ENCODE measurements at places on chromosomes 1 and 21. TPM values are rescaled to one million over a fixed set of nuclear protein-coding genes. Genes with fewer than 3 reads are reported as not detected.

- peaks cover 12% of the 10 kb centered on the region for H3K4me1 ChIP-seq
- H3K27me3 ChIP-seq: no peaks in the 10 kb centered on the region
- H3K36me3 ChIP-seq: no peaks in the 10 kb centered on the region
- H3K4me3 ChIP-seq: peak within 1 kb of the TSS; percentile 92
- DNase-seq: peak; percentile 96
- peak within 1 kb of the TSS; percentile 49 for H3K27ac ChIP-seq
Measured at GRCh38 chr1:109509176-109510134, at the start of gene AMIGO1. Gene AMIGO1 (minus strand): TSS chr1:109509727. CDS start chr1:109508912, 815 bp downstream.

DNA sequence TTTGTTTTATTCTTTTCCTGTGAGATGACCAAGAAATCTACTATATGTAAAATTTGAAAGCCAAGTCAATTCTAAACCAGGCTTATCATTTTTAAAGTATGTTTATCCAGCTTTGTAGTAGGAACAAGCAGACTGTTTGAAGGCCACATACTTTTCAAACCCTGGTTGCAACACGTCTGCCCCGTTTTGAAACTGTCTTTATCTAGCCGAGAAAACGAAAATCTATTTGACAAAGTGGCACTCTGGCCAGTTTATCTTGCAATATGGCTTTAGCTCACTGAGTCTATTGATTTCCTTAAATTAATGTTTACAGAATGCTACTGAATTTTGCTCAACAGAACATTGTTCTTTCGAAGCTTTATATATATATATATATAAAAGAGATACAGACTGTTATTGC is 39.7 kb downstream of the PROX1 start:
- no peaks in the 10 kb centered on the region for H3K4me1 ChIP-seq
- H3K27me3 ChIP-seq: no peaks in the 10 kb centered on the region
- no peak for DNase-seq
- no peak overlapping the region for H3K27ac ChIP-seq
- no peaks in the 10 kb centered on the region for H3K36me3 ChIP-seq

DNA sequence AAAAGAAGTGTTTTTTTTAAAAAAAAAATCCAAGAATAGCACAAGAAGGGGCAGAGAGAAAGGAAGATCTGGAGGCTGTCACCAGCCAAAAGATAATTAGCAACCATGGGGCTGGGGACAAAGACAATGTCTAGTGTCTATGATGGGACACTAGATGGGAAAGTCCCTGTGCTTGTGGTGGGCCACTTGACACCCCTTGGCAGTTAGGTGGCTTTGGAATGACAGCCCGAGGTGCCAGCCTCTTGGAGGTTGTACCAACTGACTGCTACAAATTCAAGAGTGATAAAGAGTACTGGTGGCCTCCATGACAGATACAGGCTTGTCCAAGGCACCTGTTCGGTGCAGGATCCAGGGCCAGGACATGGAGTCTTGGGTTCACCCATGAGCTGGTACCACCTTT is 21.6 kb downstream of the ATP2B4 start:
- H3K36me3 ChIP-seq: no peaks in the 10 kb centered on the region
- no peak overlapping the region for H3K27ac ChIP-seq
- no peaks in the 10 kb centered on the region for H3K27me3 ChIP-seq
- H3K4me1 ChIP-seq: peaks cover 49% of the 10 kb centered on the region
- no peak for DNase-seq

DNA sequence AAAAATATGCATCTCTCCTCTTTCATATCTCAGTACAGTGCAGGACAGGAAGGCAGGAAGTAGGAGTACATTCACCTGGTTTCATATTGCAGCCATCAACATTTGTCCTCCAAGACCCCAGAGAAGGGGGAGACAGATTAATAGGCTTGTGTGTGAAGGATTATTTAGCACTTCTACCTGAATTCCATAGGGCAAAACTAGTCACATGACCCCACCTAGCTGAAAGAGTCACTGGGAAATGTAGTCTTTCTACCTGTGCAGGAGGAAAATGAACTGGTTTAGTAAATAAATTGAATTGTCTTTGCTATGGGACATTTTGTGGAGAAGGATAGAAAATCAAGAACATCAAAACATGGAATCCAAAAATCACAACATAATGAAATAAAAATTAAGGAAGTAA is 13.9 kb upstream of the TRIM33 start:
- no peak for DNase-seq
- no peak overlapping the region for H3K4me3 ChIP-seq
- H3K36me3 ChIP-seq: no peaks in the 10 kb centered on the region
- no peaks in the 10 kb centered on the region for H3K4me1 ChIP-seq

DNA sequence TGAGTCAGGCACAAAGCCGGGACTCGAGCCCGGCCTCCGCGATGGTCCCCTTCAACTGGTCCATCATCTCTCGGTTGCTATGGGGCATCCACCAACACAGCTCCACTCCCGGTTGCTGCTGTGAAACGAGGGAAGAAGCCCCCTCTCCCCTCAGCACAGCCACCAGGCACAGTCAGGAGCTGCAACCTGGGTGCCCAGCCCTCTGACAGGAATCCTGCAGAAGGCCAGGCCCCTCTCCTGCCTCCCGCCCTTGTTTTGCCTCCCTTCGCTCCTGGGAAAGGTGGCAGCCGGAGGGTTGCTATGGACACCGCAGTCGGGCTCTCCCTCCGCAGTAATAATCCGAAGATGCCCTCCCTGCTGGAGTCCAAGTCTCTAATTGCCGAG is 8.9 kb upstream of the KCNN3 start:
- H3K27ac ChIP-seq: no peak overlapping the region
- H3K27me3 ChIP-seq: no peaks in the 10 kb centered on the region
- no peak overlapping the region for H3K4me3 ChIP-seq
- peaks cover 5% of the 10 kb centered on the region for H3K4me1 ChIP-seq

- no peak overlapping the region for H3K27ac ChIP-seq
- H3K36me3 ChIP-seq: no peaks in the 10 kb centered on the region
- DNase-seq: no peak
- H3K27me3 ChIP-seq: no peaks in the 10 kb centered on the region
Measured at GRCh38 chr1:42403880-42404400, 23.3 kb downstream of the RIMKLA start.

DNA sequence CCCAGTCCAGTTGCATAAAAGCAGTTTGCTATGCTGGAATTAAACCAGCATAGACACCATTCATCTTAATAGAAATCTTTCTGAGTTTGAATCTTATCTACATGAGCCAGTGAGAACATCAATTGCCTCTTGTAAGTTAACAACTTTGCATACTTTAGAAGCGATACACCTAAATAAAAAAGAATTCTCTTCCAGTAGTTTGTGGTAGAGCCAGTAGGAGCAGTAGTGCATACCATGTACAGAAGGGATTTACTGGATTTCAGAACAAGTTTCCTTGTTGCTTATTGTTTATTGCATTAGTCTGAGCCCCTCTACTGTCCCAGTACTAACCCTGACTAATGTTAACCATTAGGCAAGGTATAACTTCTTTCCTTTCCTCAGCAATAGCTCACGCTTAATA is 313.1 kb downstream of the TGFB2 start:
- no peak overlapping the region for H3K4me3 ChIP-seq
- no peak for DNase-seq
- H3K36me3 ChIP-seq: no peaks in the 10 kb centered on the region
- no peaks in the 10 kb centered on the region for H3K27me3 ChIP-seq

GRCh38 chr1:98260839-98261238 is 340.0 kb upstream of the DPYD start:
- H3K27me3 ChIP-seq: no peaks in the 10 kb centered on the region
- H3K27ac ChIP-seq: no peak overlapping the region
- H3K36me3 ChIP-seq: no peaks in the 10 kb centered on the region
- DNase-seq: no peak

DNA sequence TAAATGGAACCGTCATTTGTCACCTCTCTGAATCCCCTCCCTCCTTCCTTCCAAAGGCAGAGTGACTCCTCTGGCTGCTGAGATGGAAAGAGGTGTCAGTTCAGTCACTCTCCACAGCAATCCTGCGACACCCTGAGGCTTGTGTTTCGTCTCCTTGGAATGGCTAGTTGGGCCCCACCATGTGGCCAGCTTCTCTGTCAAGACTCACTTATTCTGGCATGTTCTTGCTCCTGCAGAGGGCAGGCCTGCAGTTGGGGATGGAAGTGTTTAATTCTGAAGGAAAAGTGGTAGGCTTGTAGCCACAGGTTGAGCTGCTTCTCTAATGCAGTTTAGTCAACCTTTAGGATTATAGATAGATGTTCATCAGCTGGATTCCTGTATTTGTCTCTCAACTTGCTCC is 149.6 kb downstream of the LMO4 start:
- no peak overlapping the region for H3K4me3 ChIP-seq
- H3K36me3 ChIP-seq: no peaks in the 10 kb centered on the region
- H3K27ac ChIP-seq: no peak overlapping the region
- H3K27me3 ChIP-seq: no peaks in the 10 kb centered on the region
- no peak for DNase-seq
- no peaks in the 10 kb centered on the region for H3K4me1 ChIP-seq

DNA sequence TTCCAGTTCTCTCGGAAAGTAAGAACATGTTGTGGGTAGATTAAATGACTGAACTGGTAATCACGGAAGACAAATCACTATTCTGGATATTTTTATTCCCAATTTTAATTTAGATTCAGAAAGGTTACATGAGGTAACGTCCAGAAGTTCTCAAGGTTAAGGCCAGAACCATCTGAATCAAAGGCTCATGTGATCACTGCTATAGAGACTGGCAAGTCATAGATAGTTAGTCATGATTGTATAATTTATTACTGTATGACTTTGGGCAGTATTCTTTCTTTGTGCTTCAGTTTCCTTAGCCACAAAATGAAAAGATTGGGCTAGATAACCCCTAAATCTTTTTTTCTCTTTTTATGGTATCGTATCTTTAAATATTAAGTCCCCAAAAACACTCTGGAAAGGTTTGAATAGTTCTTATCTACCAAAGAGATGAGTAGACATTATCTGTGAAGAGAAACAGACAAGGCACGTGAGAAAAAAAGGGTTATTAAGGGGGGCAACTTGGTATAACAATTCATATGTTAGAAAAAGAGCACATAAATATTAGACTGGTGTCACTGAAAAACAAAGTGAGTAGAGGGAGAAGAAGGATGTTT is 241.0 kb downstream of the PTPRC start:
- no peak overlapping the region for H3K27ac ChIP-seq
- H3K27me3 ChIP-seq: no peaks in the 10 kb centered on the region
- no peak for DNase-seq
- peaks cover 5% of the 10 kb centered on the region for H3K4me1 ChIP-seq
- H3K36me3 ChIP-seq: no peaks in the 10 kb centered on the region
- no peak overlapping the region for H3K4me3 ChIP-seq

- DNase-seq: no peak
- no peaks in the 10 kb centered on the region for H3K36me3 ChIP-seq
- H3K4me3 ChIP-seq: no peak overlapping the region
- no peaks in the 10 kb centered on the region for H3K4me1 ChIP-seq
Measured at GRCh38 chr1:58204284-58204683, 342.2 kb downstream of the OMA1 start.

GRCh38 chr1:101748077-101748476 is 248.6 kb downstream of the OLFM3 start:
- no peaks in the 10 kb centered on the region for H3K4me1 ChIP-seq
- no peak overlapping the region for H3K27ac ChIP-seq
- no peaks in the 10 kb centered on the region for H3K36me3 ChIP-seq
- H3K27me3 ChIP-seq: no peaks in the 10 kb centered on the region
- no peak overlapping the region for H3K4me3 ChIP-seq

- no peaks in the 10 kb centered on the region for H3K27me3 ChIP-seq
- DNase-seq: no peak
- H3K27ac ChIP-seq: peak overlapping the region; percentile 9
- no peak overlapping the region for H3K4me3 ChIP-seq
- peaks cover 6% of the 10 kb centered on the region for H3K4me1 ChIP-seq
- H3K36me3 ChIP-seq: no peaks in the 10 kb centered on the region
Measured at GRCh38 chr1:10779841-10780240, 16.6 kb downstream of the CASZ1 start.

DNA sequence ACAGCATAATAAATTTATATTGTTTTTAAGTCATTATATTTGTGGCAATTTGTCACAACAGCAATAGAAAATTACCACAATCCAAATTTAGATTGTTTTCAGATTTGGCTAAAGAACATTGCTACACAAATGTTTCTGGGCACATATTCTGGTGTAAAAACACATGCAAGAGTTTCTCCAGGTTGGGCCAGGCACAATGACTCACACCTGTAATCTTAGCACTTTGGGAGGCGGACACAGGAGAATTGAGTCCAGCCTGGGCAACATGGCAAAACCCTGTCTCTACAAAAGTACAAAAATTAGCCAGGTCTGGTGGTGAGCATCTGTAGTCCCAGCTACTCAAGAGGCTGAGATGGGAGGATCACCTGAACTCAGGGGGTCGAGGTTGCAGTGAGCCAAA is 8.4 kb downstream of the ERO1B start:
- peaks cover under 1% of the 10 kb centered on the region for H3K36me3 ChIP-seq
- no peak overlapping the region for H3K27ac ChIP-seq
- no peak overlapping the region for H3K4me3 ChIP-seq
- no peaks in the 10 kb centered on the region for H3K4me1 ChIP-seq
- DNase-seq: no peak

DNA sequence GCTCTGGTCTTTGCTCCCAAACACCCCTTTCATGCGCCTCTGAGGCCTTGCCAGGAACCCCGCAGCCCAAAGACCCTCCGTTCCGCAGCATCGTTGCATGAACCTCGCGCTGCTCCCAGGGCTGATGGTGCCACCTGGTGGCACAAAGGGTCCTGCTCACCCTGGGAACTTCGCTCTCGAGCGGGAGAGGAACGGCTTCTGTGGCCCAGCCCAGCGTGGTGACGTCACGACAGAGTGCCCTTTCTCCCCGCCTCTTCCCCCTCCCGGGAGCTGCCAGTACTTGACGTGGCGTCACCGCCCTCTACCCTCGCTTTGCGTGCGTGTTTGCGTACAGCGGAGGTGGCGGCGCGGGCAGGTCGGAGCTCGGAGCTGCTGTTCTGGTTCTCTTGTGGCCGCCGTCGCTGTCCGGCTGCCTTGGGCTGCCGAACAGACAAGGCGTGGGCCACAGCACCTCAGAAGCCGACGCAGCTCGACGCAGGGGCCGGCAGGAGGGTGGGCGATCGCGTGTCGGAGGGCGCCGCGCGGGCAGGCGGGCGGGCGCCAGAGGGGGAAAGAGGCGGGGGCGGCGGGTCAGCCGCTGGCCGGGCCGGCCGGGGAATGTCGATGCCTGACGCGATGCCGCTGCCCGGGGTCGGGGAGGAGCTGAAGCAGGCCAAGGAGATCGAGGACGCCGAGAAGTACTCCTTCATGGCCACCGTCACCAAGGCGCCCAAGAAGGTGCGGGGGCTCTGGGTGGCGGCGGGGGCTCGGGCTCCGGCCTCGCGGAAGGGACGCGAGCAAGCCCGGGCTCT is at the start of gene AHCYL1:
AHCYL1 (plus strand) TSS at position 310 of the 791 bp plus-strand sequence; CDS start at position 598, 288 bp downstream.
- DNase-seq: peak; percentile 97
- no peaks in the 10 kb centered on the region for H3K36me3 ChIP-seq
- H3K27me3 ChIP-seq: no peaks in the 10 kb centered on the region

- H3K4me1 ChIP-seq: peaks cover 3% of the 10 kb centered on the region
- no peaks in the 10 kb centered on the region for H3K27me3 ChIP-seq
- H3K36me3 ChIP-seq: no peaks in the 10 kb centered on the region
- H3K27ac ChIP-seq: no peak overlapping the region
Measured at GRCh38 chr1:147895123-147895522, 7.5 kb upstream of the GJA8 start.

- H3K27me3 ChIP-seq: no peaks in the 10 kb centered on the region
- no peaks in the 10 kb centered on the region for H3K4me1 ChIP-seq
- H3K4me3 ChIP-seq: no peak overlapping the region
- DNase-seq: no peak
- H3K27ac ChIP-seq: no peak overlapping the region
Measured at GRCh38 chr1:245404527-245404926, 249.7 kb downstream of the KIF26B start.

TMCO4 gene
- total RNA-seq: 36.3 TPM

AUNIP gene
- total RNA-seq: not detected

KRTAP7-1 gene
- total RNA-seq: not detected

KCNJ9 gene
- not detected for total RNA-seq

PRAMEF4 gene
- total RNA-seq: not detected

LRRC8C gene
- 11.6 TPM for total RNA-seq

TMEM200B gene
- total RNA-seq: 6.6 TPM

RHCE gene
- total RNA-seq: 0.34 TPM

TCHH gene
- total RNA-seq: 1.0 TPM

DMRTB1 gene
- total RNA-seq: not detected

All from upper lobe of left lung (tissue), 6 donors.